ENCODE measurements at places on chromosomes 2 and 18.

- DNase-seq, result no peak
Observed at GRCh38 chr2:184527058-184527457, 71.3 kb upstream of the ZNF804A start.

DNA sequence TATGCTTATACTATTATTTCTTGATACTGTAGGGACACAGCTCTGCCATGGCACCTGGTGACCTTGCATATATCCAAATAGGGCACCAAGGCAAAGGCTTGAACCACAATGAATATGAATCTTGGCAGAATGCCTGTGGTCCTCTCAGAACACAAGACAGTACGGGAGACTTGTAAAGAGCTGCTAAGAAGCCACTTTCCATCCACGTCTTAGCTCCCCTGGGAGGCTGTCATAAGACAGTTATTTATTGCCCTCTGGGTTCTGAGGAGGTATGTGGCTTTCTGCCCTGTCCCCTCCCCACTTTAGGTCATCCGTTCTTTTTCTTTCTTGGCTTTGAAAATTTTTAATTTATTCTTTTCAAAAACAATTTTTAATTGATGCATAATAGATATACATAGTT is 29.8 kb upstream of the MRPL33 start:
- DNase-seq, result no peak

GRCh38 chr2:27799646-27800010 is 28.1 kb downstream of the MRPL33 start:
- DNase-seq, result no peak

GRCh38 chr2:37638973-37639372 is 32.5 kb downstream of the CDC42EP3 start:
- no peak for DNase-seq

- DNase-seq, result no peak
Observed at GRCh38 chr2:21452678-21453077, 328.9 kb downstream of the TDRD15 start.

DNA sequence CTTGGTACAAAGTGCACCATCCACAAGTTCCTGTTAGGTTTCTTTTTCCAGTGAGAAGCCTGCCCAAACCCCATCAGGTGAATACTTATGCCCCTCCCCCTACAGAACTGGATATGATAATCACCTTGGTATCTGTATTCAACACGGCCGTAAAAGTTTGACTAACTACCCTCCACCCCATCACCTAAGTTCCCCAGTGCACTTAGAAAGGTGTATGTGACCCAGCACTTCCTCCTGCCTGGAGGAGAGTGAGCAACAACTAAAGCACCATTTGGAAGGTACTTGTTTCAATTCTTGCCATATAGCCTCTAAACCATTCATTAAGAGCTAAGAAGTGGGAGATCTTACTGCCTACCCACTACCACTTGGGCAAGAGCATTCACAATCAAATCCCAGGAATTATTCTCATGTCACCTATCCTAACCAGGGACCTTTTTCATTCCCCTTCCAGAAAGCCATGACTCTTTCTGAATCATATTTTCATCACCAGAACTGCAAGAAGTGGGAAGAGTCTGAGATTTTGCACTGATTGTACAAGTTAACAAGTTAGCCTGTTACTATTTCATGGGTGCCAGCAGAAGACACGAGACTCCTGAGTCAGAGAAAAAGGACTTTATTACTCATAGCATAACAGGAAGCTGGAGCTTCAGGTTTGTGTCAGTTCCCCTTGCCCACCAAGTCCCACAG is 53.5 kb upstream of the NDUFV2 start:
- DNase-seq, result no peak

GRCh38 chr18:78857314-78858150 is 122.1 kb upstream of the SALL3 start:
- no peak for DNase-seq

DNA sequence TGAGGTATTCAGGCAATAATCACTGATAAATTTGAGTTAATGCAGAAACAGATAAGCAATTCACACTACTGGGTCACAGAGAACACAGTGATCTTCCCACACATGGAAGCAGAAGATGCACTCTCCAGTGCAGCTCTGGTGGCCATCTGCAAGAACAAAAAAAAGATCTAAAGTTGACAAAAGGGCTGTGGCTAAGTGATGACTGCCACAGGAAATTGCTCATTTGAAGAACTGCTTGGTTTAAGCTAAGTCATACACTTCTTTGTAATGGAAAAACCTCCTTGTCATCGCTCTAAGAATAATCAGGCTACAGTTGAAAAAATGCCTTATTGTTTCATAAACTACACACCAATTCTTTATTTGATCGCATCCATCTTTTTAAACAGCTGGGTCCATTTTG is 115.1 kb downstream of the DTNB start:
- DNase-seq, result no peak

GRCh38 chr2:201432038-201432620 is 19.1 kb downstream of the TRAK2 start:
- DNase-seq, result no peak

DNA sequence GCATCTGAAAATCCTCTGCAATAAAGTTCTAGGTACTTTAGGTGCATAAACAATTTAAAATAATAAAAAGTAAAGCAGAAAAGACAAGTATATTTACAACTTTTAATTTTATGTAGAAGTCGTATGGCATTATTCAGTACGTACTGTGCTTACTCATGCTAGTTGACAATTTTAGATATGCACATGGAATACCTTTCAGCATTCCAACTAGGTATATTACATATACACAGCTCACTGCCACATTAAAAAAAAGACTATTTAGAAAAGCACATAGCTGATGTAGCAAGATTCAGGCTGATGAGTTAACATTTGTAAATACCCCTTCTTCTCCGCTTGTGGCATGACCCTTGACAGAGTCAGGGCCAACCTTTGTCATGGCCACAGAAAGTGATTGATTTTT is 171.2 kb downstream of the FBXO15 start:
- no peak for DNase-seq

- no peak for DNase-seq
Observed at GRCh38 chr2:170235860-170236679, 58.1 kb downstream of the MYO3B start.

- DNase-seq, result no peak
Observed at GRCh38 chr2:73053316-73054114, 18.0 kb downstream of the SFXN5 start.

DNA sequence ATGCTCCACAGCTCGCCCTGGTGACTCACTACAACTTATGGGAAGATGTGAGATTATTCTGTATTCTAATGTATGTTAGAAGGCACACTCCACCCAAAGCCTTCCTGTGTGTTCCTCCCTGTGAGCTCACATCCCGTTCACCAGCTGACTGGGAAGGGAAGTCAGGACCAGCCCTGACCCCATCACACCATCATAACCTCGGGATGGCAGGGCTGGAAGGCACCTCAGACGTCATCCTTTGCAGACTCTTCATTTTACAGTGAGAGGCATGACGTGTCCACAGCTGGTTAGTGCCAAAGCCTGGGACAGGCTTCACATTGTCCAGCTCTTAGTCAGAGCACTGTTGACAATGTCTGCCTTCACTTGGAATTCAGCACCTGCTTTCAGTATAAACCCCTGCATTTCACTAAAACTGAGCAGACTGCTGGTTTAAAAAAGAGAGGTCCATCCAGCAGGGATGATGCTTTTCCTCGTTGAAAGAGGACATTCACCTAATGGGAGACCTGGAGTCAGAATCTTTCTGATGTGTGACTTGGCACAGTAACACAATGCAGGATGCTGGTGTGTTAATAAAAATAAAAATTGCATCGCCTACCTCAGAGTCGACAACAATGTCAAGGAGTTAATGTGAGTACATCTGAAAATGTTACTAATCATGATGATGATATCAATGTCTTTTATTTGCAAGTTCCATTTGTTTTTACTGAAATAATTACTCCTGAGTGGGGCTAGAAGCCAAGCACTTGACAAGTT is 418.0 kb upstream of the TNP1 start:
- DNase-seq, result no peak

All from mucosa of gallbladder (tissue), 1 donor.